ENCODE measurements at places on chromosomes 13 and 19.

DNA sequence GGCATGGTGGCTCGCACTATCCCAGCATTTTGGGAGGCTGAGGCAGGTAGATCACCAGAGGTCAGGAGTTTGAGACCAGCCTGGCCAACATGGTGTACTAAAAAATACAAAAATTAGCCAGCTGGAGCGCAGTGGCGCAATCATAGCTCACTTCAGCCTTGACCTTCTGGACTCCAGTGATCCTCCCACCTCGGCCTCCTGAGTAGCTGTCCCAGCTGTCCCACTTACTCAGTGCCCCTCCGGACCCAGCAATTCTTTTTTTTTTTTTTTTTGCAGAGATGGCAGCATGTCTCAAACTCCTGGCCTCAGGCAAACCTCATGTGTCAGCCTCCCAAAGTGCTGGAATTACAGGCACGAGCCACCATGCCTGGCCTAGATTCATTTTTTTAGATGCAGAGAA lies 2.3 kb upstream of the ADAT3 start:
- no peak for DNase-seq

DNA sequence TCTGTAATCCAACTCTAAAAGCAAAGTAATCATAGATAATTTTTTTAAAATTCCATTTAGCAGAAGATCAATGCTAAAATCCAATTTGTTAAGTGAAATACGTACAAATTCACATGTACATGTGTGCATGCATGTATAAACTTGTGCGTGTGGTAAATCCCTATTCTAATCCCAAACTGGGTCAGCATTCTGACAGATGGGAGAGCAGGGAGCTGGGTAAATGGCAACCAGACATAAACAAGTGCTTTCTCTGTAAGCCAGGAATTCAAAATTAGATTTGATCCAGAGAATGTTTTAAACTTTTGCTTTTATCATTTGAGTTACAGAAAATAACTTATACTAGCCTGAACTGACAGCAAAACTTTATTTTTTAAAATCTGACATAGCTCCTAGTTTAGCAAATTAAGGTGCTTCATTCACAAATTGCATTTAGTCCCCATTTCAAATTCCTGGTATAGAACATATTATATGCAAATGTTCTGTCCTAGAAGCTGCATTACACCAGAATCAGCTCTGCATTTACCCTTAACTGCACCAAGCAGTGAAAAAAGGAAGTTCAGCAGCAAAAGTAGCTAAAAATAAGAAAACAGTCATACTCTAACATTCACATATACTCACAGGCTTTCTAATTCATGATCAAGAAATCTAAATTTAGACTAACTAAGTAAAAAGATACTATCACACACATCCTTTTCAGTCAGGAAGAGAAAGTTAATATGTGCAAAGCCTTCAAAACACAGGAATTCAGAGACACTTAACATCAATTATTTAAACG lies 32.6 kb downstream of the UBL3 start:
- DNase-seq = no peak

- no peak for DNase-seq
Measured at GRCh38 chr19:17686023-17686521, 2.1 kb downstream of the UNC13A start.

DNA sequence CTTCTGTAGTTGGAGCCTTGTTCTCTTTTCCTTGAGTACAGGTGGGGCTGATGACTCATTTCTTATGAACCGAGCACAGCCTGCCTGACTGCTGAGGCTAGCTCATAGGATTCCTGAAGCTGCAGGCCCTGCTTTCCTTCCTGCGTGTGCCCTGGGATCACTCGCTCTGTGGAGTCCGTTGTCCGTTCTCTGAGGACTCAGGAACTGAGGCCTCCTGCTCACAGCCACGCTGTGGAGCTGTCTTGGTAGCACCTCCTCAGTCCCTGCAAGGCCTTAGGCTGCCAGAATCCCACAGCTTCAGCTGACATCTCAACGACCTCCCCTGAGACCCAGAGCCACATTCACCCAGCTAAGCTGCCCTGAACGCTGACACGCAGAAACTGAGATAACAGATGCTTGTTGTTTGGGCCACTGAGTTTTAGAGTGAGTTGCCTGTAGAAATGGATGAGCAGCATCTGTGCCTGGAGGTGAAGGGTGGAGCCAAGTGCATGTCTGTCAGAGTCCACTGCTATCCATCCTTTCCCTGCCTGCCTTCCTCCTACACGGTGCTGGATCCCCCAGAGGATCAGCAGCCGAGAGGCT lies 72.9 kb downstream of the ARHGEF7 start:
- no peak for DNase-seq

DNA sequence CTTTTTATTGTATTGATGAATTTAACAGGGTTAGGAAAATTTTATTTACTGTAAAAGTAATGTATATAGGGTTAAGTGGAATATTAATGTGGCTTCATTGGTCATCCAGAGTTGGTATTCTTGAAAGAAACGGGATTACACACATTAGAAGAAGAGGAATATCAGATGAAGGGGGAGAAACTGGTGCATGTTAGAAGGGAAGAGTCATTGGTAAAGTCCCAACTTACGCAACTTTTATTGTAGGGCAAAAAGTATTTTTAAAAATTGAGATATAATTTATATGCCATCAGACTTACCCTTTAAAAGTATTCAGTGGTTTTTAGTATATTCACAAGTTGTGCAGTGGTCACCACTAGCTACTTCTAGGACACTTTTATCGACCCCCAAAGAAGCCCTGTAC lies 47.3 kb downstream of the DNAJC3 start:
- DNase-seq = no peak

DNA sequence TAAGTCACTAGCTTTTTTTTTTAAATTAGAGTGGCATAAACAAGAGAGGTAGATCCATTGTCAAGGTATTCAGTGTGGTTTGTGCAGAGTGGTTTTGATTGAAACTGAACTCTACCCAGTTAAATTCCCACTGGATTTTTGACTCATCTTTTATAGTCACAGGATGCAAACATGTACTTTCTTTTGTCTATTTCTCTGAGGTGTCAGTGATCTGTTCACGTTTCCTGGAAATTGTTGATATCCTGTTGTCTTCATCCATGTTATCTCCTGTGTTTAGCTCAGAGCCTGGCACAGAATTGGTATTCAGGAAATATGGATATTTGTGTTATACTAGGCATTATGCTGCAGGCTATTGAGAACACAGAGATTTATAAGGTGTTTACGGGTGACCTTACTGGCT lies 119.7 kb downstream of the PCCA start:
- DNase-seq = no peak

DNA sequence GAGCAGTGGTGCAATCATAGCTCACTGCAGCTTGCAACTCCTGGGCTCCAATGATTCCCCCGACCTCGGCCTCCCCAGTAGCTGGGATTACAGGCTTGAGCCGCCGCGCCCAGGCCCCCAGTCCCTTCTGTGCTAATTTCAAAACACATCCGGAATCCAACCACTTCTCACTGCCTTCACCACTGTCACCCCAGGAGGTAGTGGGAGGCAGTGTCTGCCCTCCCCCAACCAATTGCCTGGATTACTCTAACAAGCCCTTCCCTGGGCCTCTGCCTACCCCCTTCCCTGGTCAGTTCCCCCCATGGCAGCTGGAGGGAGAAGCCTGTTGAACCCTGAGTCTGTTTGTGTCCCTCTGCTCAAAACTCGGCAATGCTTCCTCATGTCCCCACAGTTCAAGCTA lies 2.3 kb downstream of the PRAM1 start:
- no peak for DNase-seq

DNA sequence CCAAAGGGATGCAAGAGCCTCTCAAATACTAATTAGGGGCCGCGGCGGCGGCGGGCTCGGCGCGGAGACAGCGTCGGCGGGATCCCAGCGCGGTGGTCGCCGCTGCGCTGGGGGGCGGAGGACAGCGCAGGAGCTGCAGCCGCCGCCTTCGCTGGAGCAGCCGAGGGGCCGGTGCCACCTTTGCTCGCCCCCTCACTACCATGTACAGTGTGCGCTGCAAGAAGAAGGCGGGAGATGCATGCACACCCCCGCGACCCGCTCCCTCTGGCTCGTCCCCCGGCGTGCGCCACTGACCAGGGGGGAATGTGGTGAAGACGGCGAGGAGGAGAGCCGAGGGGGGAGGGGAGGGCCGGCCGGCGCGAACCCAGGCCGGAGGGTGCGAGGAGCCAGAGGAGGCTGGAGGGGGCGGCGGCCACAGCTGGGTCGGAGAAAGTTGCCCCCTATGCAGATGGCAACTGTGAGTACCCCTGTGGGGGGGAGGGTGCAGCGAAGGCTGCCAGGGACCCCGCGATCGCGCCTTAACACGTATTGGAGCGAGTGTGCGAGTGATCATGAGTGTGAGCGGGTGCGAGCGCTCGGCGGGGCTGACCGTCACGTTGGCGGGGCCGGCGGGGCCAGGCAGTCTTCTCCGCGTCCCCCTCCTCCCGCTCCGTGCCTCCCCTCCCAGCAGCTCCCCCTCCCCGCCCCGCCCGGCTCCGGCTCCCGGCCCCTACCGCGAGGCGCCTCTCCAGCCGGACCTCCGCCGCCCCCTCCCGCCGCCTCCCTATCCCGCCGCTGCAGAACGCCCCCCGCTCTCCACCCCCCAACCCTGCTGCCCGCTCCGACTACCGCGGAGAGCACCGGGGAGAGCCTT lies 808 bp downstream of the SLITRK5 start:
- no peak for DNase-seq

DNA sequence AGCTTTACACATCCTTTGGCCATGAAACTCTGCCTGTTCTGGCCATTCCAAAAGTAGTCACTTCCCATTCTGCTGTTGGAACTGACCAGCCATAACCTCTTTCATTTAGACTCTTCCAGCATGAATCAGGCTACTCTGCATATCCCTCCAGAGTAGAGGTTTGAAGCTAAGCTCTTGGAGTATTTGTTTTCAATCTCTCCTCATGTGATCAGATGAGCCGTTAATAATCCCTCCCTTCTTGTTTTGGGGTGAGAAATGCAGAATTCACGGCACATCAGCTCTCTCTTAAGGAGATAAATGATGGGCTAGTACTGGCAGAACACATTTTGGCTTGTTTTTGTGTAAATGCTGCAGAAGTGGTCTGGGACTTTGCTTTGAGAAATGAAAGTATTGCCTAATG lies 519.9 kb downstream of the PCDH17 start:
- DNase-seq = no peak

GRCh38 chr13:51599444-51600176 lies 15.3 kb downstream of the WDFY2 start:
- no peak for DNase-seq

GRCh38 chr19:19064098-19064722 lies 416 bp downstream of the SLC25A42 start:
- no peak for DNase-seq

DNA sequence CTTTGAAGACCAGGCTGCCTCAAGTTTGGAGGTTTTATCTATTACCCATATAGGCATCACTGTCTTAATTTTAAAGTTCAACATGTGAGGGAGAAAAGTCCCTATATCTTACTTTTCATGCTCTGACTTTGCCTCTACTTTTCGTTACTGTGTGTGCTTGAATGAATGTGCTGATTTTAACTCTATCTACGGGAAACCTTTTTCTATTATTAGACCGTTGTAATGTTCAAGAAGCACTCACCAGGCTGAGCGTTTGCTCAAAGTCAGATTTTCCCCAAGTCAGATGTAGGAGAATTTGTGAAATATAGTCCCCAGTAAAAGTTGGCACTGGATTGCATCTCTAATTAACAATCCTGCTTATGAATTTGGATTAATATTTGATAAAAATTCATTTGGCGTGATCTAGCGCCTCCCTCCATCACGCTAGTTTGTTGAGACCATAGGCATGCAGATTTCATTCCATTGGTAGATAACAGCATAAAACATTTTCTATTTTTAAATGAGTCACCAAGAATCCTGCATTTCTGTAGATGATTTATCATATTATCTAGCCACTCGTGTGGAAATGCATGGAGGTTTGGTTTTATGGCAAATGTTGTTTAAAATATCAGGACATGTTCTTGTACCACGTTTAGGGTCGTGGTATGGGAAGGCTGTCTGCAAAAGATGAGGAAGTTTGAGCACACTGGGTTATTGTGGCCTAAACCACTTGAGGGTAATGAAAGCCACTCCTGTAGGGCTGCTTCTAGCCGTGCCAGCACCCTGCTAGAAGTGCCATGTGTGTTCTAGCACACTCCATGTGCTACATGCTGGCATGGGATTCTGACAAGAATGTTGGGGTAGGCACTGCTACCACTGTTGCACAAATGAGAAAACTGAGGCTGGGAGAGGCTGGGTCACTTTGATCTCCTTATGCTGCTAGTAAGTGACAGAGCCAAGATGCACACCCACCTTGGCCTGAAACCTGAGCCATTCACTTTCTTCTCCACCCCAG lies 179.4 kb downstream of the FGF9 start:
- DNase-seq = no peak

Data from CD4-positive, alpha-beta T cell treated with Interleukin-6 for 4 hours (primary cell).